CD4-positive, alpha-beta T cell treated with Interleukin-6 at 100 ng/mL for 8 hours (primary cell): ENCODE measurements at places on chromosomes 7 and 10.

DNA sequence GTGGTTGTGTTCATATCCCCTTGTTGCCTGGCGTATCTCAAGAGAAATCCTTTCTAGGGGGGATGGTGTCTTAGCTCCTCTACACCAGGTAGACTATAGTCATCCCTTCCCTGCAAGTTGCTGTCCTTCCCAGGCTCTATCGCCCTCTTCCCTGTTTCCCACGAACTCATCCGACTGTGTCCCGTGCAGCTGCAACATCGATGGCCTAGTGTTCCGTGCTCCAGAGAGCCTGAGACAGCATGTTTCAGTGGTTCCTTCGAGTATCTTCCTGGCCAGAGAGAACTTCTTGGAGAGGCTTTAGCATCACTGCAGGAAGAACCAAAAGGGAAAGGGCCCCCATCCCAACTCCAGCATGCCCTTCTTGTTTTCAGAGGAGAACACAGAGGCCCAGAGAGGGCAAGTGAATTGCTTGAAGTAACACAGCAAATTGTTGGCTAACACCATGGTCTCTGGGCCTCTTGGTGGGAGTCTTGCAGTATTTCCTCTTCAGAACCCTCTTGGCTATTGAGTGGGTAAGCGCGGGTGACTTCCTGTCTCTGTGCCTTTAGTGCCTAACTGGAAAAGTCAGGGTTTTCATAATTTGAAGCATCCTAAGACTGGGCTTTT lies 162.9 kb downstream of the RGS10 start:
- DNase-seq = no peak

- DNase-seq = no peak
Observed at GRCh38 chr10:104232613-104233102, 494 bp upstream of the CFAP43 start.

GRCh38 chr7:134453518-134453917 lies 5.4 kb downstream of the AKR1B1 start:
- DNase-seq = no peak

DNA sequence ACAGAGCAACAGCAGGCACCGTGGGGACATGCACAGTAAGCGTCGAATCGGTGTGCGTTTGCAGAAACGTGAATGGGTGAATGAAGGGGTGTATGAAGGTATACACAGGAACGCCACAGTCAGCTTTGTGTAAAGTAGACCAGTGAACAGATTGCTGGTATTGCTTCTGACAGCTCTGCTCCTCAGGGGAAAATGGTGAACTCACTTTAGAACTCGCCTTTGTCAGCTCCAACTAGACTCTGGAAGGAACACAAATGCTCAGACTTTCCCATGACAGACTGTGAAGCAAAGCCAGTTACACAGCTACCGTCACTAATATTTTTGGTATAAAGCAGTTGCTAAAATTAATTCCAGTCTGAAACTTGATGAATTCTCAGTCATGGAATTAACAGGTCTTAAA lies 78.9 kb downstream of the CUX1 start:
- no peak for DNase-seq

DNA sequence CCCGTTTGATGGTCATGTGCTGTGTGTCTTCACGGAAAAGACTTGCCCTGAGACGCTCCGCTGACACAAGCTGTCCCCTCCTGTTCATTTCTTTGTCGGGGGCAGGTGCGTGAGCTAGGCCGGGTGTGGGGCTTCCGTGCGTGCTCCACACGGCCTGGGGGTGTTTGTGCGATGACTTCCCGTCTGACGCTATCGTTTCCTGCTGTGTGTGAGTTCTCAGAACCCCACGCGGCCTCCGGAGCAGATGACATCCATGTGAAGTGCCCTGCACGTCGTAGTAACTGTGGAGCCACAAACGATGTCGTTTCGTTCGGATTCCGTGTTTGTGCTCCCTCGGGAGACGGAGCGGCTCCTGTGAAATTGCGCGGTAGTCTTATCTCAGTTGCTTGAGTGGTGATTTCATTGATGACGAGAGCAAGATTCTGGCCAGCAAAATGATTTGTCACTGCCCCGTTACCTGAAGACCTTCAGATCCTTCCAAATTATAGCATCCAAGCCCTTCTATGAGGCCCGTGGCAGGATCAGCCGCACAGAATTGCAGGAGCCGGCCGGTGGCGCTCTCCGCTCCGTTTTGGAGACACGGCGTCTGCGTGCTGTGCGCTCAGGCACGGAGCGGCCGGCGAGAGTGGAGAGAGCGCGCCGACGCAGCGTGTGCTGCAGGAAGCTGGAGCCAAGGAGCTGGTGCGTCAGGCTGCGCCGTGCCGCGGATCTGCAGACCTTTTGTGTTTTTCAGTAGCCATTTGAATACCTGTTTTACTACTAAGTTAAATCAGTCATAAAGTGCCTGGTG lies 94.9 kb downstream of the NKX6-2 start:
- DNase-seq = no peak

DNA sequence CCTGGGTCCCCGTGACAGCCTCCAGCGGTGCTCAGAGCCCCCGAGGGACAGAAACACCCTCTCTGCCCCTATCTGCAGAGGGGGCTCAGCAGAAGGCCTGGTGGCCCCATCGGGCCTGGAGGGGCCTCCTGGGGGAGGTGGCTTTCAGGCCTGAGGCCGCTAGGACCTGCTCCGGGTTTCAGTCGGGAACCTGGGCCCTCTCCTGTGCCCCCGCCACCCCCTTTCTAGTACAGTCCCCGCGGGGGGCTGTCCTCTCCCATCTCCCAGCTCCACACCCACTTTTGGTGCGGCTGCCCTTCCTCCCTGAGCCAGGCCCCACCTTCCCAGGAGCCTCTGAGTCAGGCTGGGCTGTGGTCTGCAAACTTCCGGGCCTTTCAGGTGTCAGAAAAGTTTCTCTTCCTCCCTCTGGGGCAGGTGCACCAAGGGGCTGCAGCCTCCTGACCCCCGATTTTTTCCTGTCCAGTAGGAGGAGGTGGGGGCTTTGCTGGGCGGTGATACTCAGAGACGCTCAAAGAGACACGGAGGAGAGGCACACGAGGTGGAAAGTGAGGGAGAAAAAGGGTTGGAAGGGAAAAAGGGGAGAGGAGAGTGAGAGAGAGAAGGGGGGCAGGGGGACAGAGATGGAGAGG lies 692 bp downstream of the CARD11 start:
- peak; percentile 70 for DNase-seq

DNA sequence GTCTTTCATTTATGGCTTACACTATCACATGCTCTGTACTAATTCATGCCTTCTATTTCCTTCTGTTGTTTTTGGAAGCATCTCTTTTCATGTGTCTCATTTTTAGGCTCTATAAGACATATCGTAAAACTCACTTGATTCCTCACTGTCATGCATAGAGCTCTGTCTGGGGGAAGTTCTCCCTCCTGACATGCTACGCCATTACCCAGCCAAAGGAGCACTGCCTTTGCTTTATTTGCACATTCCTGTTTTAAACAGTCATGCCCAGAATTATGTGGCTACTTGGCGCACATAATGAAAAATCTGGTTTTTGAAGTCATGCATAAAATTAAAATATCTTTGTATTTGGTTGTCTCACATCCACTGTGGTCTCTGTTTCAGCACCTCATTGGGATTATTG lies 17.6 kb upstream of the AKR1C3 start:
- DNase-seq = no peak

GRCh38 chr7:135584362-135585353 lies 26.9 kb downstream of the NUP205 start:
- no peak for DNase-seq
